ENCODE measurements at places on chromosomes 12 and 14.

DNA sequence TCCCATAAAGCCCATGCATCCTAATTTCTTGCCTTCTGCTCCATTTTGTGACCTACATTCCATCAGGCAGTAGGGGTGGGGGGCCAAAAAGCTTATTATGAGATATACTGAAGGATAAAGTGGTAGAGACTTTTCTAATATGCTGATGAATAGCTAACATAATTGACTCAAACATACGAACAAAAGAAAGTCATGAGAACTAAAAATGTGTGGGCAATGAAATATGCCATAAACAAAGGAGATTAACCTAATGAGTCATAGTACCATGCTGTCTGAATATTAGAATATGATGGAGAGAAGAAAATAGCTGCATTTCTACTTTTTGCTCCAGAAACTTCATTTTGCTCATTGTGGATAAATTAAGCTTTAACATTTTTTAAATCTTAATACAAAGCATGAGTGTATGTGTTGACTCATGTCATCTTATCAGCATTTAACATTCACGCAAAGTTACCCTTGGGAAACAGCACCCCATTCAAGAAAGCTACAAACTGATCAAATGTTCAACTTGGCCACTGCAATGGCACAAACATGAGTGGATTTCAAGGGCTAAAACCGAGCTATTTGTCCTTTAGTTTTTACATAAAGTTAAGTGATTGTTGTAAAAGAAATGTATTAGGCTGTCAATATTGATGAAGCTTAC is 64.0 kb upstream of the DIO2 start:
- peak; percentile 12 for DNase-seq

DNA sequence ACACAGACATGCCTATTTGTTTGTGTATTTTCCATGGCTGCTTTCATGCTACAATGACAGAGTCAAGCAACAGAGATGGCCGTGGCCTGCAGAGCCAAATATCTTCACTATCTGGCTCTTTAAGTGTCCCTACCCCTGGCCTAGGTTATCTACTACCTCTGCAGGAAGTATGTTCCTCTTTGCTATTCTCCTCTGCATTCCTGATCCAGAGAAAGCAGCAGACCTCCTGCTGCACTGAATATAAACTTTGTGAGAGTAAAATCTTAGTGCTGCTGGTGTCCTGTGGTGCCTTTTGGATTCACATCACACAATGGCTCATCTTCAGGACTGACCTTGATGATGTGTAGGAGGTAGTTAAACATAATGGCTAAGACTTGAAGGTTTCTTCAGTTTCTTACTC is 233.4 kb downstream of the IPO8 start:
- DNase-seq: no peak

DNA sequence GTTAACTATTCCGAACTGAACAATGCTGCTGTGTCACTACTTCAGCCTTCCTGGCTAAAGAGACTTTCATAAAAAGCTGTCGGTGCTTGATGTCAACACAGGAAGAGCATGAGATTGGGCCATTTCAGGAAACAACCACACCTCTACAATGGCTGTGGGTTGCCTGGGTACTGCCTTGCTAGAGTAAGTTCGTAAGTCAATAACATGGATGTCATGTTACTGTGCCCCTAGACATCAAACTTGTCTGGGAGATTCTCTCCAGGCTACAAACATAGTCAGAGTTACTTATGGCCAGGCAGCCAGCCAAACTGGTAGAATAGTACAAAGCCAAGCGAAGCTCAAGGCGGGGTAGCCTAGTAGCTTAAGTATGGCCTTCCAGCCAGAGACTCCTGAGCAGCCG is 23.1 kb downstream of the MAX start:
- DNase-seq: no peak

- no peak for DNase-seq
Observed at GRCh38 chr14:66850258-66850888, 338.9 kb upstream of the GARIN2 start.

GRCh38 chr12:39426636-39427240 is 16.2 kb downstream of the KIF21A start:
- no peak for DNase-seq

DNA sequence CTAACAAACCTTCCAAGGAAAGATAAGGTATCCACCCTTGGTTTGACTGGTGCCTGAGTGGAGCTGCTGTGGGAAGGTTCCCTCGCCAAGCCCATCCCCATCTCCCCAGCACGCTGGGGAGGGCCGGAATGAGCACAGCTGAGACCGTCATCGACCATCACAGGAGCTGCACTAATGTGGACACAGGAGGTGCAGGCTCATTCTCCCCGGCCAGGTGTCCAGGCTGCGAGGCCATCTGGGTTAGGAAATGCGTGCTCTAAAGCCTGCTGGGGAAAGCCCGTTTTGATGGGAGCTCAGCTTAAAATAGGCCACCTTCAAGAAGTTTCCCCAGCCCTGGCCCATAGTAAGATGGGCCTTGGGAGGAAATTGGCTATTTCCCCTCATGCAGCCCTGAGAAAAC is 35.2 kb upstream of the FOXN3 start:
- no peak for DNase-seq

- DNase-seq: no peak
Observed at GRCh38 chr14:56211084-56211483, 92.9 kb downstream of the PELI2 start.

DNA sequence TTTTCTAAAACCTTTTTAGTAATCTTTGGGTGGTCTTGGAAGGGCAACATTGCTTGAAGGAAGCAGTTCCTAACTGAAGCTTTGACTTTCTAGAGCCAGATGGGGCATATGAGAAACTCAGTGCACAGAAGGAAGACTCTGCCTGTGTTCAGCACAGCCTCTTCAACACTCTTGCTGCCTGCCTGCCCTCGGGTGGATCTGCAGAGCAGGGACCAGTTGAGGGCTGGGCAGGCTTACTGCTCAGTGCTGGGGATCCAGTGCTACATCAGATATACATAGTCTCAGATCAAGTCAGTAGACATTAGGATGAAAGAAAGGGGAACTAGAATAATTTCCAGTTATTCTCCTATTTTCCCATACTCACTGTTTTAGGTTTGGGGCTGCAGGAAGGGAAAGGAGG is 29.5 kb upstream of the TMX1 start:
- DNase-seq: no peak

GRCh38 chr14:20632448-20632830 is 9.1 kb downstream of the OR6S1 start:
- DNase-seq: no peak

DNA sequence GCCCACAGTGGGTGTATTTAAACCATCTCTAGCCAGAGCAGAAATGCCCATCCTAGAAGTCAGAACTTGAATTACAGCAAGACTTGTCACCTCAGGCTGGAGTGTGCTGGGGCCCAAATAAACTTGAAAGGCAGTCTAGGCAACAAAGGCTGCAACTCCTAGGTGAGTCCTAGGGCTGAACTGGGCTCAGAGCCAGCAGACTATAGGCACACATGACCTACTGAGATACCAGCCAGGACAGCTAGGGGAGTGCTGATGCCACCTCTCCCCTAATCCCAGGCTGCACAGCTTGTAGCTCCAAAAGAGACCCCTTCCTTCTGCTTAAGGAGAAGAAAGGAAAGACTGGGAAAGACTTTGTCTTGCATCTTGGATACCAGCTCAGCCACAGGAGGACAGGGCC is 106.0 kb downstream of the TXNDC16 start:
- DNase-seq: no peak

DNA sequence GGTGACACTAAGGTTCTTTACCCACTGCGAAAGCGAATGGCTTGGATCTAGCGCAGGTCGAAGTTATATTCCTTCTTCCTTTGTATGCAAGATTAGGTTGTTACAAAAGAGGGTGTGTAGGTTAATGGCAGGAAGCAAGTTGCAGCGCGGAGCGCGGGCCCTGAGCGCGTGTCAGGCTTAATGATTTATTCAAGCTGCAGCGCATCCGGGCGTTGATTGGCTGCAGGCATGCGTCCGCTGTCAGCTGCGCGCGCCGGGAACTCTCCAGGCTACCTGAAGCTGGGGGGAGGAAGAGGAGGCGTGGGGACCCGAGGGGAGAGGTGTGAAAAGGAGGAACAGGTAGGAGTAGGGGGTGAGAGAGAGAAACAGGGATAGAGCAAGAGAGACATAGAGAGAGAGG is 7.4 kb downstream of the ASCL1 start:
- DNase-seq: no peak

All from putamen (tissue), 1 donor.